Right hindlimb (tissue), 1 donor: ENCODE measurements at places on chromosomes 2 and 18.

DNA sequence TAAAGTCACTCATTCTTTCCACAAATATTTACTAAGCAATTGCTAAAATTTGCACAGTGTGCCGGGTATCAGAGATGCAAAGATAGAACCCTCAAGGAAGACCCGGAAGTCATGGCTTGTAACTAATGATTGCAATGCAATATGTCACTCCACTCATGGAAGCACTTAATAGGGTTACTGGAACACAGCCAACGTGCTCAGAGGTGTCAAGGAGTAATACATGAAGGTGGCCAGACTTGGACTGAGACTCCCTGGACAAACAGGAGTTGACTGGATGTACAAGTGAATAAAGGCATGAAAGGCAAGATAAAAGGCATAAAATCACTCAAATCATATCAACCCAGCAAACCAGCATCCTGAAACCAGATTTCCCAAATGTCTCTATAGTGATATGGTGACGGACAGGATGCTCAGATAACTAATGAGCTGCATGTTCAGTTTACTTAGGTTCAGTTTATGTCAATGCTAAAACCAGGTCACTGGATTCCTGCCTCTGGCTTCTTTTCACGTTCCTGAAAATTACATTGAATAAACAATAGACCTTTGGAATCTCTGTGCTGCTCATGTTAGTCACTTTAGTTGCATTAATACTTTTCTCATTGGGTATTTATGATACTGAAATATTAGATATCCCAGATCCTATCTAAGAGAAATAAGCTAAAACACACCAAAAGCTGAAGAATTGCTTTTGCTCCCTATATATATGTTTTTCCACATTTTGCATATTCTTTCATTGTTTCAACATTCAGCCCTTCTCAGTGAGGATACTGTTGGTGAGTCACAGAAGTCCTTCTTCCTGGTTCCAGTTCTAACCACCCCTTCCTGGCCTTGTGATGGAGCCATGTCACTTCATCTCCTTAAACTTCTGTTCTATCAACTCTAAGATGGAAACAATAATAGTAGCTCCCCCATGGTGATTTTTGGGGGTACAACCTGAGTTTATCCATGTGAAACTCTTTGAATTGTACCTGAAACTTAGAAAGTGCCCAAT is 688.9 kb upstream of the ID2 start:
- DNase-seq, result no peak

DNA sequence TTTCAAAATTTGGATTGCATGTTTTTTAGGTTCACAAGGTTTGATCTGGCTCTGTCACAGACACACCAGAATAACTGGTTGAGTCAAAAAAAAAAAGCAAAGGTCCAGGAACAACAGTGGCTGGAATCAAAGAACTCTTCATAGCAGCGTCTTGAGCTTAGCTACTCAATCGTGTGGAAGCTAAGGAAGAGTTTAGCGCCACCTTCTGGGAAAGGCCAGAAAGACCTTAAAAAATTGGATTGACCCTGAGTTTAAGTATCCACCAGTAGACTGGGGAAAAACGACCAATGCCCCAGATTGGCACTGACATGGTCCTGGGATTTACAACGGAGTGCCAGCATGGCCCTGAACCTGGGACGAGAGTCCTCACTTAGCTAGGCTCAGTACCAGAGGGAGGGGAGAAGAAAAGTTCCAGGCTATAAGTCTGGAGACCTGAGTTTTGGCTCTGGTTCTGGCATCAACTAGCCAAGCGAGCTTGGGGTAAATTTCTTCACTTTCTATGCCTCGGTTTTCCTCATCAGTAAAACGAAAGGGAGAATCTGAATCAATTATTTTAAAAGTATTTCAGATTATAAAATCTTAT is 71.1 kb upstream of the TFCP2L1 start:
- peak; percentile 53 for DNase-seq

- no peak for DNase-seq
Measured at GRCh38 chr2:101296371-101296770, 12.1 kb downstream of the RNF149 start.

DNA sequence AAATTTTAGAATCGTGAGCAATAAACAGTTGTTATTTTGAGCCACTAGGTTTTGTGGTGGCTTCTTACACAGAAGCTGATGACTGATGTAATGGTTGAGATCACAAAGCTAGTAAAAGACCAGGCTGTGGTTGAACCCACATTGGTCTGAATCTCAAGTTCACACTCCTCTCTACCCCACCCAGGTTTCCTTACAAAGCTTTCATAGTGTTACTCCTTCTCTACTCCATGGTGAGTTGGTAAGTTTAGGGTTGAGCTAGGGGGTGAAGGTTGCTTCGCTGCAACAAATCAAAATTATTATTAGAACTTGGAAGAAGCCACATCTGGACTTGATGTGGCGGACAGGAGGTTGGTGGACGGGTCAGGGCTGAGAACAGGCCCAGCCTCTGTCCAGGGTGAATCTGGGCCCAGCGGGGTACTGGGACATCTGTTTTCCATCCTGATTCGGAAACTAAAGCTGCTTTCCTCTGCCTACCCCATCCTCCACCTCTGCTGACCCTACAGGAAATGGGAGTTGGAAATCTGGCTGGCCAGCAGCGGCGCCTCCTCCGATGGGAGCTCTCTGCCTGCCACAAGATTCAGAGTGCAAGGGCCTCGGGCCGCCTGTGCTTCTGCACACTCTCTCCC is 86.3 kb downstream of the ZFP36L2 start:
- peak; percentile 75 for DNase-seq

GRCh38 chr2:240107477-240107796 is 28.7 kb downstream of the COPS9 start:
- no peak for DNase-seq

DNA sequence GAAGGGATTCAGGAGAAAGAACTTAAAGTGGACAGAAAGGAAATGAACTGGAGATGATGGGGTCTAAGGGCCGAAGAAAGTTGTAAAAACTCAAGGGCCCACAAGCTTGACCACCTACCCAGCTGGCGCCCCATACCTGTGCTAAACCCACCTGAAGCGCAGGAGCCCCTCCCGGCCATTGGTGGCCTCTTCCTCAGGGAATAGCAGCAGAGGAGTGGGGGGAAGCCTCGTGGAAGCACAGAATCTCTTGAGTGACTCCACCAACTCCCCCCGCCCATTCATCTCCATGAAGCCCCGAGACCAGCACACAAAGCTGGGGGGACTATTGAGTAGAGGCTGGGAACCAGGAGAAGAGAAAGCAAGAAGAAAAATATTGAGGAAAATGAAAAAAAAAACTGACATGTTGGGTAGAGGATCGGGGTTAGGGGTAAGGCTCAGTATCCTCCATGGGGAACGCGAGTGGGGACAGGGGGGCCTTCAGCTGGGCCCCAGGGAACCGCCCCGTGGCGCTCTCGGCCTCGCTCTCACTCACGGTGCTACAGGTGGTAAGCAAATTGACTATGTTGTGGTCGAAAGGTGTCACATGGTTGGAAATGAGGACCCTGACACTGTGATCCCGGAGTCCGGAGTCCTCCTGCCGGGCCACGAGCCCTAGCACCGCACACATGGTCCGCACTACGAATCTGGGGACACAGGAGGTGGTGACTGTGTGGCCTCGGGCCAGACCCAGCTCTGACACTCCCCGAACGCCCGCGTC is 728 bp downstream of the AUP1 start:
- DNase-seq, result no peak

DNA sequence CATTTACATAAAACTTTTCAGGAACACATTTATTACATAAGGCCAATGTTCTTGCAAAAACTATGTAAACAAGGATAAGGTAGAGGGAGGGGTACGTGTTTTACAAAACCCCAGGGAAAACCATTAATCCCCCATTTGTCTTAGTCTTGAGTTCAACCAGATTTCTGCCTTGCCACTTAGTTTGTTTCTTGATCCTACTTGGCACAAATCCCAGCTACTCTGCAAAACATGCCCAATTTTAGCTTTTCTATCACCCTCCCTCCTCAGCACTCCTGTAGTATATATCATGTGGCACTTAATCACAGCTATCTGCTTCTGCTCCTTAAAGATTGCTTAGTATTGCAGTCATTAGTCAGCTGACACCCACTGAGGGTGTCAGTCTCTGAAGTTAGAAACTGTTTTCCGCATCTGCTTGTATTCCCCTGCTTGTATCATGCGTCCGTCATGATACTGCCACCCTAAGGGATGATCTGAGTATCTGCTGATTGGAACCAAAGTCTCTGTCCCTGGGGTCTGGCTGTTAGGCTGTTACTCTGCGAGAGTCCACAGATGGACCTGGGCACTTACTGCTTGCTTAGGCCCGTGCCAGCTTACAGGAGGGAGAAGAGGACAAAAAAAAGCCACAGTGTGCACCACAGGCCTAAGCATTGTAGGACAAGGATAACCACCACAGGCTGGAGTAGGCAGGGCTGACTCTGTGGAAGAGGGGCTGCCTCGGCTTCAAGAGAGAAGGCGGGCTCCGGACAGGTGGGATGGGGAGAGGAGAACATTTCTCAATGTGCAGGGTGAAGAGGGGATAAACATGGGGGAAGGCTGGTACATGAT is 82.2 kb downstream of the EPAS1 start:
- DNase-seq, result no peak

DNA sequence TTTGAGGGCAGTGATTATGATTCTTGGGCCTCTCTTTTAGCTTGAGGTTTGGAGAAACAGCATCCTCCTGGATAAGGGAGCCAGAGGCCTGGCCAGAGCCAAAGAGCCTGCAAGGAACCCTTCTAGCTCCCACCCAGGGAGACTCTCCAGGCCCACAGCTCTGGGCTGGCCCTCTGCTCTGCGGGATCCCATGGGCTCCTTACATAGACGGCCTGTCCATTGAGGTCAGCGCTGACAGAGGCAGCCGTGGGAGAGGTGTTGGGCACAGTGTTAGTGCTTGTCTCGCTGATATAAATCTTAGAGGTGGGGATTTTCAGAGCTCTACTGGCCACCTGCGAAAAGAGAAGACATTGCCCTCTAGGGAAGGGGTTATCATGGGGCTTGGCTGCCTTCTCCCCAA is 67.2 kb downstream of the XDH start:
- DNase-seq, result no peak

DNA sequence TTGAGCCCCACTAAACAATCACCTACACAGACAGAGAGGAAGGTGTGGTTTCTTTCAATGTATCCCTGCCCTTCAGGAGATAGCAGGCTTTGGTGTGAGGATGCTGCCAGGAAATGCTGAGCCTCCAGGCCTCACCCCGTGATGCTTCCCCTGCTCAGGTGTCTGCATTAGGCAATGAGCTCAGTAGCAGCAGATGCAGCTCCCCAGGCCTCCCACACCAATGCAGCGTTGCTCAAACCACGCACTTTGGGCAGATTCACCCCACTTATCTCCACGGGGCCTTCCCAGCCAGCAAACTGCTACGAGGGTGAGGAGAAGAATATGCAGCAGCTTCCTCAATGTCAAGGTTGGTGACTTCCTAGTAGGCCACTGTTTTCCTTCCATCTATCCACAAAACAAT is 229.3 kb upstream of the PXDN start:
- DNase-seq, result no peak

GRCh38 chr2:52862801-52863200 is 904.8 kb upstream of the CHAC2 start:
- no peak for DNase-seq

DNA sequence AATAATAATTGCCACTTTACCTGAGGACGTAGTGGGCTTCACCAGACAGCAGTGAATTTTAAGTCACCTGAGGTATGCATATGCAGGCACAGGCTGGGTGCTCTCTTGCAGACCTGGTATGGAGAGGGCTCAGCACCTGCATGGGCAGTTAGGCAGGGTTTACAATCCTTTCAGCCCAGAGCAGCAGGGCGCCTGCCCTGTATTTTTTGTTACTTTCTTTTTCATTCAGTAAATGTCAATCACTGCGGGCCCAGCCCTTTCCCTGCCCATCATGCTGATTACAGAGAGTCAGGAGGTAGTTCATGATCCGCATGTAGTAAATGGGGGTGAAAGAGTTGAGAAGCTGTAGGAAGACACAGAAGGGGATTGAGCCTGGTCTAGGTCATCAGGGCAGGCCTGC is 147.0 kb upstream of the ALPP start:
- no peak for DNase-seq

GRCh38 chr2:206733341-206733740 is 15.1 kb upstream of the DYTN start:
- DNase-seq, result no peak

DNA sequence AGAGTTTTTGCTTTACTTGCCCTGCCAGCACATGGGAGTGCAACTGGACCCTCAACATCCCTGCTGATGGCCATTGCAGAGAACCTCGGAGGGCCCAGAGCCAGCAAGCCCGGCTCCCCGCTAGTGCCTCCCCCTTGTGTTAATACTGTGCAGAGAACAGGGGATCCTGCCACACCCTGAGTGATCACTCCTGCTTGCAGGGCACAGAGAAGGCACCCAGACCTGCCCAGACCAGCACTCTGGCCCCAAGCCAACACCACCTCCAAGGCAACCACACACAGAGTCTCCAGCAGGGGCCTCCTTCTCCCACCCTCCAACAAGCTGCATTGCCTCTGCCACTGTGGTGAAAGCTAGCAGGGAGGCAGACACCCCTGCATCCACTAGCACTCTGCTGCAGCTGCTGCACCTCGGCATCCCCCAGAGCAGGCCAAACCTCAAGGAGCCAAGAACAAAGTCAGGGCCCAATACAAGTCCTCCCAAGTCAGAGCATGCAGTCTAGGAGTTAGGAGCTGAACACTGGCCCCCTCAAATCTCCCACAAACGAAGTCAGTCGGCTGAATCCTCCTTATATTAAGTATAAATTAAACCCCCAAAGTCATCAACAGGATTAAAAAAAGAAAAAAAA is 157.7 kb downstream of the CCDC178 start:
- no peak for DNase-seq

- no peak for DNase-seq
Measured at GRCh38 chr18:73614812-73615211, 532.8 kb downstream of the FBXO15 start.

DNA sequence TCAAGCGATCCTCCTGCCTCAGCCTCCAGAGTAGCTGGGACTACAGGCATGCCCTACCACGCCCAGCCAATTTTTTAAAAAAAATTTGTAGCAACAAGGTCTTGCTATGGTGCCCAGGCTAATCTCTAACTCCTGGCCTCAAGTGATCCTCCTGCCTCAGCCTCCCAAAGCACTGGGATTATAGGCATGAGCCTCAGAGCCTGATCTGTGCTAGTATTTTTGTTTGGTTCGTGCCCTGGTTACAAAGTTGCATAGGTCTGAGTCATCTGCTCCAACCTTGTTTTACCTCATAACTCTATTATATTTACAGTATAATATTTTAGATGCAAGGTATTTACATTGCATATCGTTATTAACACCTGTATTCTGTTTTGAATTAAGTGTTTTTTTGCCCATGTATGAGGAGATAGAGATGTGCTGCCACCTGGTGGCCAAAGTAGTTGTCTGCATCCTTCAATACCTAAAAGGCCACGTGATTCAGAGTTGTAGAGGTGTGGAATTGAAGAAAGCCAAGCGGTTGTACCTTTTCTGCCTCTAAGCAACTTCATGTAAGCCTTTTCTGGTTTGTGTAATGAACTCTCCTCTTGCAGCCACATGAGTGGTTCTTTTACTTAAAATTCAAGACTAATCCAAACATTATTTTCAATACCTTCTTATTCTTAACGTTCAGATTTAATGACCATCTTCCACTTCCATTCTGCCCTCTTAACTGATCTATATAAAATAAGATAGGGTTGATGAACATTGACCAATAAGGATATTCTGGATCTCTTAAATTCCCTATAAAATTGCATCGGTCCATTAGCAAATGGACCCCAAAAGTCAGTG is 19.9 kb upstream of the CABYR start:
- peak; percentile 68 for DNase-seq

- DNase-seq, result no peak
Measured at GRCh38 chr2:168422584-168422983, 33.5 kb upstream of the CERS6 start.

- no peak for DNase-seq
Measured at GRCh38 chr18:10374195-10374594, 80.2 kb upstream of the APCDD1 start.

GRCh38 chr2:51667679-51668078 is 635.7 kb upstream of the NRXN1 start:
- DNase-seq, result no peak

GRCh38 chr18:37663446-37663845 is 97.8 kb upstream of the CELF4 start:
- no peak for DNase-seq
